HCT116 (cell line): ENCODE measurements at places on chromosomes 5 and 9. TPM values are rescaled to one million over a fixed set of nuclear protein-coding genes. Genes with fewer than 3 reads are reported as not detected.
A peak's percentile ranks its signal among the peaks of the same experiment; 100 is the strongest.

DNA sequence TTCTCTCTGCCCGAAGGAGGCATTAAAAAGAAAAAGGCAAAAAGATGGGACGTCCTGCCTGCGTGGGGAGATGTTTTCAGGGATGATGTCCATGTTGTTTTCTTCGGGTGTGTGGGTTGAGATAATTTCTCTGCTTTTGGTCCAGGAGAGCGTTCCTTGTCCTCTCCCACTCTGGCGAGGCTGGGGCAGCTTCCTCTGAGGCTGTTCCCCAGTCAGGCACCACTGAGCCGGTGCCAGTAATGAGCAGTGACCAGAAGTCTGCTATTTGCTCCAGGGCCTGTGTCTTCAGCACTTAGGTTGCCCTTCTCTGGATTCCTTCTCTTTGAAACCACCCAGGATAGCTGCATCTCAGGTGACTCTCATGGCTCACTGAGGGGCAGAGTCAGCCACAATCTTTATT, 71.5 kb downstream of the ACER2 start:
- DNase-seq: no peak

- DNase-seq: no peak
Observed at GRCh38 chr9:9341203-9341602, 1271.6 kb downstream of the PTPRD start.

- no peak for DNase-seq
Observed at GRCh38 chr5:32713770-32714381, 2.8 kb downstream of the NPR3 start.

The ELL2 gene
- 29.8 TPM for total RNA-seq

DNA sequence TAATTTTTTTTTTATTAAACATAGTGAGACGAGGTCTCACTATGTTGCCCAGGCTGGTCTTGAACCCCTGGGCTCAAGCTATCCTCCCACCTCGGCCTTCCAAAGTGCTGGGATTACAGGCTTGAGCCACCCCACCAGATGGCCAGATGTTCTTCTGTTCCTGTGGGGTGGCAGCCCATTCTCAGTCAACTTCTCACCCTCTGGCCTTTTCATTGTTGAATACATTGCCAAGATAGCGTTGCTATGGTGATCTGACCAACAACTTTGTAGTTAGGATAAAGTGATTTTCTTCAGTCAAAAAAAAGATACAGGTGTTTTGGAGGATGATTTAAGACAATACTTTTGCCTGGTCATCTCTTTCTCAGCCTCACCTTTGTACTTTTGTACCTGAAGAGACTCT, 109.1 kb downstream of the EGFLAM start:
- no peak for DNase-seq

- DNase-seq: no peak
Observed at GRCh38 chr9:23341346-23341745, 484.7 kb downstream of the ELAVL2 start.

GRCh38 chr5:179275941-179276837, 69.1 kb downstream of the ADAMTS2 start:
- no peak for DNase-seq

GRCh38 chr5:106408570-106408969, 1262.2 kb downstream of the EFNA5 start:
- DNase-seq: no peak

DNA sequence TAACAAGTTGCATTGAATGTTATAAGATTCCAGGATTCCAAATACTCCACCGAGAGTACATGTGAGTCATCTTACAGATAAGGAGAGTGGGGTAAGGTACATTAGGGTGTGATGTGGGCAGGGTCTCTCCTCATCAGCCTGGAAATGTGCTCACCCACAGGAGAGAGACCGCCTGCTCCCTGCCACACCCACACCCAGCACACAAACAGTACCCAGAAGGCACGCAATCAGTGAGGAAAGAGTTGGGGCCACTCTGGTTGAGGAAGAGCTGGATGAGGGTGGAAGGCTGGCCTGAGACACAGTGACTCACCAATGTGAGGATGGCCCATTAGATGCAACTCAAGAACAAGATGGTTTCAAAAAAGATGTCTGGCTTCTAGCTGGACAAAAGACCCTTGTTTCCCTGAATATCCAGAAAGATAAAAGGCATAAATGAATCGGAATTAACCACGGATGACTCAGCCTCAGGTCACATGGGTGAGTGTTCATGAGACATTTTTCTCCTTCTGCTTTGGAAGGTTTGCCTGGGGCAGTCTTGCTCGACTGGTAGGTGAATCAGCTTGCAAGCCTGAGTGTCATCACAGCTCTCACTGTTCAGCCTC, 51.1 kb upstream of the LHFPL2 start:
- DNase-seq: peak; percentile 99

The PCDH12 gene
- 0.02 TPM for total RNA-seq

The MYOZ3 gene
- total RNA-seq: 0.10 TPM

The ZDHHC12 gene
- total RNA-seq: 57.6 TPM

DNA sequence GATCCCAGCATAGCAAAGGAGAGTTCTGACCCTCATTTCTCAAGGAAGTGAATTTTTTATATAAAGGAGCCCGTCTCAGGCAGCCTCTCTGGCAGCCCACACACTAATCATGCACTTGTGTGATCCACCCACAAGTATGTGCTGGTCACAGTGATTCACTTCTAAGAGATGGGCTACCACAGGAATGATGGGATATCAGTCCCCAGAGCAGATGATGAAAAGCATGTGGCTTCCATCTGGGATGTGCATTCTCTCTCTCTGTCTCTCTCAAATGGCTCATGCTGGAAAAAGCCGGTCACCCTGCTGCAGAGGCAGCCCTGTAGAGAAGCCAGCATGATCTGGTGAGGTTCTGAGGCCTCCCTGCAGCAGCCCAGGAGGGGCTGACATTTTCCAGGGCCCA, 74.2 kb upstream of the ADCY2 start:
- DNase-seq: no peak

GRCh38 chr5:163473635-163474243, 13.3 kb downstream of the HMMR start:
- DNase-seq: no peak

The POU5F2 gene
- total RNA-seq: 0.44 TPM

DNA sequence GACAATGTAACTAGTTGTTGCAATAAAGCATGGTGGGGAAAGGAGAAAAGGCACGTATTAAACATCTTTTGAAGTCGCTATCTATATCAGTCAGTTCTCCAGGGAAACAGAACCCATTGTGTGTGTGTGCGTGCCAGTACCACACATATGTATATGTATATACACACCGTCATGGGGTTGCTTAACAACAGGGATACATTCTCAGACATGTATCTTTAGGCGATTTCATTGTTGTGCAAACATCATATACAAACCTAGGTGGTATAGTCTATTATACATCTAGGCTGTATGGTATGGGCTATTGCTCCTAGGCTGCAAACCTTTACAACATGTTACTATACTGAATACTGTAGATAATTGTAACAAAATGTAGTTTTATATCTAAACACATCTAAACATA, 2.3 kb downstream of the CDKN2B-AS1 start:
- no peak for DNase-seq

GRCh38 chr9:88579050-88579715, 44.2 kb downstream of the NXNL2 start:
- no peak for DNase-seq

GRCh38 chr5:178788381-178789085, 58.1 kb upstream of the ZNF354A start:
- no peak for DNase-seq

- DNase-seq: no peak
Observed at GRCh38 chr9:131402738-131403492, 9.0 kb downstream of the PRRC2B start.

The PCDHGA1 gene
- total RNA-seq: 0.05 TPM

DNA sequence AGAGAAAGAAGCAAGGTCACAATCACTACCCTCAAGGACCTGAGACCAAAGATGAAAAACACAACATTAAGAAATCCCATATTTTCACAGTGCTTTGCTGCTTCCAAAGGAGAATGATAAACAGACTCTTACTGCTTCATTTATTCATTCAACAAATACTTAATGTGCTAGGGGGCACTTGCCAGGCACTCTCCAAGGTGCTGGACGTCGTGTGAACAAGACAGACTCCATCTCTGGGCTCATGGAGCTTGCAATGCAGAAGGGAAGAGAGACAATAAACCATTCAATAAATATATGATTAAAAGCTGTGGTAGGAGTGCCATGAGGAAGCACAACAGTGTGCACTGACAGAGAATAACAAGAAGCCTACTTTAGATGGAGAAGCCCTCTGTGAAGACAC, 327.7 kb downstream of the CDK5RAP2 start:
- DNase-seq: no peak

DNA sequence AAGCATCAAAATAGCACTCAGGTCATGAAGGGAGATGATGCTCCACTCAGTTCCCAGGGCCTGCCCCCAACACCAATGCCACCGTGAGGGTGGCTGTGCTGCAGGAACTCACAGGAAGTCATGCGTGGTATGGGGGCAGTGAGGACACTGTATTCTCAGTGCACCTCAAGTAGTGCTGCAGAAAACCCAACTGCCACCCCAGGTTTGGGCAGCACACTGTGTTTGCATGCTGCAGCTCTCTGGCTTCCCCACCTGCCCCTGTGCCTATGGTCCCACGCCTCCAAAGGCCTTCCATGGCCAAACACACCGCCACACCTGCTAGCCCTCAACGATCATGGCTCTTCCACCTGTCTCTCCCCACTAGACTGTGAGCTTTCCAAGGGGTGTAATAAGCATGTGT, 14.3 kb downstream of the LHFPL2 start:
- no peak for DNase-seq

DNA sequence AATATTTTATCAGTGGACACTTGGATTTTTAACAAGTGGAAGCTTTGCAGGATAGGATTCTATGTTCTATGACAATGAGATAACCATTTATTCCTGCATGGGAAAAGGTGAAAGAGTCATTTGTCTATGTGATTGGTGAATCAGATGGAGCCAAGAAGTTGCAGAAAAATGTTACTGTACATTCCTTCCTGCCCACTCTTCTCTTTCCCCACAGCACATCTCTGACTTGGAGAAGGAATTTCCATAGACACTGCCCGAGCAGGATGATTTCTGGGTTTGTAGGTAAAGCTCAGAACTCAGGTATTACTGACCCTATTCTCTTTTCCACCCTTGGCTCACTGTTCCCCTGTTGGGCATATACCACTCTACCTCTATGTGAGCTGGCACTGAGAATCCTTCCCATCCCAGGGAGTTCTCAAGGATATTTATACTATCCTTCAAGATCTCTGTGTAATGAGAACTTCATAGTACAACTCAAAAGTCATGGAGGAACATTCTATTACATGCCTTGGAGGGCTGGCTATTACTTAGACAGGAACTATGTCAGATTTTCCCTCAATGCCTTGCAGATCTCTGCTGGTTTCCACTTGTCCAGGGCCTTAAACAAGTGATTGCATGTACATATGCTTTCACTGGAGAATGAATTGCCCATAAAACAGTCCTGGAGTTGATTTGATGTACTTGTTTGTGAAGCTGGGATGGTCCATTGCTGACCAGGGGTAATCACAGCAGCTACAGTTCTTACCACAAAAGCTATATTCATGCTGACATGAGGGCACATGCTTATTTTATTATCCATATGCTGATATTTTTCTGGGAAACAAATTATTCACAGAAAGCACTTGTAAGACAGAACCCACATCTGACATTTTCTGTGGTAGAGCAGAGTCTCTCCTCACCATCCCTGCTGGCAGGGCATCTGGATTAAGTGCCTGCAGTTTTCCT, 24.1 kb downstream of the SLC1A3 start:
- DNase-seq: no peak

GRCh38 chr9:93658184-93658925, 82.0 kb downstream of the PHF2 start:
- no peak for DNase-seq

DNA sequence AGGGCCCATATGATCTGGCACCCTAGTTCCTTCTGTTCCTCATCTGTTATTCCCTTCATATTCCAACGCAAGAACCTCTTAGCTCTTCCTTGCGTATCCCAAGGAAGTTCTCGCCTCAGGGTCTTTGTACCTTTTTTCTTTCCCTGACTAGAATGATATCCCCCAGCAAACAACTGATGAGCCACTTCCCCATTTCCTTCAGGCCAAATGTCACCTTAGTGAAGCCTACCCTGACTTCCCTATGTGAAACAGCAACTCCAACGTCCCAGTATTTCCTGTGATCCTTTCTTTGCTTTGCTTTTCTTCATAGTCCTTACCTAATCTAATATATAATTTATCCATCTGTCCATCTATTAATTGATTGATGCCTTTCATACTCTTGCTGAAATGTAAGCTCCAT, 47.9 kb downstream of the ERCC8 start:
- no peak for DNase-seq

DNA sequence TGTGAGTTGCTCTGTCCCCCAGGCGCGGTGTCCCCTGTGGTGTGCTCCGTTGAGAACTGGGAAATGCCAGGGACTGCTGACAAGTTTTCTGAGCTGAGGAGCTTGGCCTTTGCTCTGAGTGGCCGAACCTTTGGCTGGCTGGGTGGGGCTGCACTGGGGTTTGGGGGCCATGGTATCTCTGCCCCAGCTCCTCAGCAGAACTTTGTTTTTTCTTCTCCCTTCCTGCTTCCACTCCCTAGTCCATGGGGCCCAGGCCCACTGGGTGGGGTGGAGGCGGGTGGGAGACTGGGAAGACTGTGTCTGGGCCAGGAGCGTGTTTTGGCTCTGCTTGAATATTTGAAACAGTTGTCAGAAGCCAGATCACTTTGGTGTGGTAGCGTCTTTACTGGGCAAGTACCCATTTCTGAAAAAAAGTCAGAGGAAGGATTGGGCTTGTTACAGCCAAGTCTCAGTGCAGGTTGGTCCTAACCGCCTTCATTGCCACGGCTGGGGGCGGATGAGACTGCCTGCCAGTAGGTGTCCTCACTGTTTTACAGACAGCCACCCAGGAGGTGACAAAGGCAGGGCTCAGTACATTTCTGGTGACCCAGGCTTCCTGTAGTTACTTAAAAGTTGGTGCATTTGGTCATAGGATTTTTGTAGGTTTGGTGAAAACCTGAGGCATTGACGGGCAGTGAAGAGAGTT, 92.7 kb downstream of the DAB2IP start:
- DNase-seq: no peak

The ARL10 gene
- total RNA-seq: 0.05 TPM

DNA sequence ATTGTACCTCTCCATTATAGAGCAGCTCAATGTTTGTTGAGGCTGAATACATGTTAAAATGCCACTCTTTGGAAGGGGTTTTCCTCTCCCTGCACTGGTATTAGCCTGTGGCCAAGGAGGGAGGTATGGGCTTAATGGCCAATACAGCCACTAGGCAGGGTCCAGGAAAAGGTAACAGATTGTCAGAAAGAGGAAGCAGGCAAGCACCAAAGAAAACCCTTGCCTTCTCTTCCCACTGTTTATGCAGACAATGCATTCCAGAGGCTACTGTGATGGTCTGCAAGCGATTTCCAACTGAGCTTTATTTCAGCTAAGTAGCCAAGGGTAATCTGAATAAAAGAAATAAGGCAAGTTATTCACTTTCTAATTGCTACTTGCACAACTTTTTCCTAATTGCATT, 95.3 kb upstream of the SLC27A6 start:
- no peak for DNase-seq

The RNF14 gene
- 37.5 TPM for total RNA-seq

GRCh38 chr9:136882109-136882946, 4.0 kb upstream of the TRAF2 start:
- DNase-seq: peak; percentile 56

- no peak for DNase-seq
Observed at GRCh38 chr5:93884254-93884653, 142.9 kb upstream of the POU5F2 start.

The SH2D3C gene
- total RNA-seq: 1.3 TPM

The FGF18 gene
- 0.96 TPM for total RNA-seq

- DNase-seq: peak; percentile 61
Observed at GRCh38 chr9:122810306-122810946, 10.5 kb downstream of the OR1K1 start.
